ENCODE measurements at places on chromosomes 6 and 20.
A peak's percentile ranks its signal among the peaks of the same experiment; 100 is the strongest.

DNA sequence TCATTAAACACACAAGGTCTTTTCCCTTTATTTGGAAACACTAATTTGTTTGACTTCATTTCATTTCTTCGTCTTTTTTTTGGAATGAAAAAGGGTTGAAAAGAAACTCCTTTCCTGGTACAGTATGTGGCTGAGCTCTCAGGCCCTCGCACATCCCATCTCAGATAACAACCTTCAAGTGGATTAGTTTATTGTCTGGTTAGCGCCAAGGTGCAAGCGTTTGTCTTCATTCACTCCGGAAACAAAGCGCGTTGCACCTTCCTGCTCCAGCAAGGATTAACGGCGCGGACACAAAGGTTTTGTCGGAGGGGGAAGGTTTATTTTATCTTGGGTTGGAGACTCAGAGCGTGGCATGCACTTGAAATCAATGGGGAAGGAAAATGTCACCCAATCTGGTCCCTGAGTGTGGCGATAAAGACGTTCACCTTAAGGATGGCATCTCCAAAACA is 5.3 kb upstream of the NKX2-2 start:
- DNase-seq, result no peak

DNA sequence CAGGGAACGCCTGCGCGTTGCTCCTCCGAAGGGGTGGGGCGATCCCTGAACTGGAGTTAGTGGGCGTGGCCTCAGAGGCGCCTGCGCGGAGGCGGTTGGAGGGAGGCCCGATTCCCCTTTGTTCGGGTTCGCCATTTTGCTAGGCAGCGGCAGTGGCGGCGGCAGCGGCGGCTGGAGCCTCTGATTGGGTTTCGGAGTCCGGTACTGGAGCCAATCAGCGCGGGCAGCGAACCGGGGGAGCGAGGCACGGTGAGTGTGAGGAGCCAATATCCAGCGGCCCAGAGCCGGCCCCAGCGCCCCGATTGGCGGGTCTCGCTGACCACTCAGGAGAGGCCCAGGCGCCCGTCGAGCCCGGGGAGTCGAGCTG is at the start of gene NFYA:
NFYA (plus strand) TSS at position 139 of the 367 bp plus-strand sequence. CDS start 6,116 bp downstream, outside the sequence.
- DNase-seq, result no peak

GRCh38 chr6:132898376-132898775 is 84.0 kb downstream of the RPS12 start:
- no peak for DNase-seq

GRCh38 chr6:135358985-135359384 is 138.6 kb downstream of the AHI1 start:
- DNase-seq, result peak; percentile 2

- DNase-seq, result no peak
Measured at GRCh38 chr6:105199711-105200110, 19.9 kb upstream of the POPDC3 start.

- no peak for DNase-seq
Measured at GRCh38 chr6:46490425-46491200, 636 bp downstream of the RCAN2 start.

GRCh38 chr6:85347812-85348211 is 102.1 kb upstream of the NT5E start:
- DNase-seq, result no peak

GRCh38 chr20:17671565-17671964 is 10.5 kb downstream of the RRBP1 start:
- no peak for DNase-seq

DNA sequence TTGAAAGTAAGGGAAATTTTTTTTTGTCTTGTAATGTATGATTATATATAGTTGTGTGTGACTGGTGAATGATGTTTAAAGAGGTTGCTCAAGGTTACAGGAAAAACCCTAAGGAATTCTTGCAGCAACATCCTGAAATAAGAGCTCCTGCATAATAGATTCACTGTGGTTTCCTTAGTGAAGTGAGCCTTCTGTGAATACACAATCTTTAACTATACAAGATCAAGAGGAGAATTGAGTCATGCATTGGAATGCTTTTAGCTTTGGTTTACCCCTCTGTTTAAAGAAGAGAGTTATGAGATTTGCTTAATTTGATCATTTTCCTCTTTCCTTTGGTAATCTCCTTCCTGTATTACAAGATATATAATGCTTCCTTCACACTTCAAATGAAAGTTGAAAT is 141.6 kb upstream of the EYA4 start:
- no peak for DNase-seq

Measured in Panc1 (cell line).